OCI-M1 (cell line): ENCODE measurements at places on chromosomes 1 and 21.

DNA sequence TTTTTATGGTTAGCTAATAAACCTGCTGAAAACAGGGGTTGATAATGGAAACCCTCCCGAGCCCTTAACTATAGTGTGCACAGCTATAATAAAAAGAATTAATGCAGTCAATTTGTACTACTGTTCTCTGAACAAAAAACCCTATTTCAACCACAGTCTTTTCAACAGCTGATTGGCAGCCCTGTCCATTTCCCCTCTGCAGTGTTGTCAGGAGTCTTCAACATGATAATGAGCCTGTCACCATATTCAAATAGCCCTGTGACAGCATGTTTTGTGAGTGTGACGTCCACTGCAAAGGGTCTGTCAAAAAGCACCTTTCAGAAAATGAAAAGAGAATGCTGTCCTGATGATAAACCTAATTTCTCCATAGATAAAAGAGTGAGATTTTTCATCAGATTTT is 92.7 kb downstream of the ESRRG start:
- no peak for DNase-seq

DNA sequence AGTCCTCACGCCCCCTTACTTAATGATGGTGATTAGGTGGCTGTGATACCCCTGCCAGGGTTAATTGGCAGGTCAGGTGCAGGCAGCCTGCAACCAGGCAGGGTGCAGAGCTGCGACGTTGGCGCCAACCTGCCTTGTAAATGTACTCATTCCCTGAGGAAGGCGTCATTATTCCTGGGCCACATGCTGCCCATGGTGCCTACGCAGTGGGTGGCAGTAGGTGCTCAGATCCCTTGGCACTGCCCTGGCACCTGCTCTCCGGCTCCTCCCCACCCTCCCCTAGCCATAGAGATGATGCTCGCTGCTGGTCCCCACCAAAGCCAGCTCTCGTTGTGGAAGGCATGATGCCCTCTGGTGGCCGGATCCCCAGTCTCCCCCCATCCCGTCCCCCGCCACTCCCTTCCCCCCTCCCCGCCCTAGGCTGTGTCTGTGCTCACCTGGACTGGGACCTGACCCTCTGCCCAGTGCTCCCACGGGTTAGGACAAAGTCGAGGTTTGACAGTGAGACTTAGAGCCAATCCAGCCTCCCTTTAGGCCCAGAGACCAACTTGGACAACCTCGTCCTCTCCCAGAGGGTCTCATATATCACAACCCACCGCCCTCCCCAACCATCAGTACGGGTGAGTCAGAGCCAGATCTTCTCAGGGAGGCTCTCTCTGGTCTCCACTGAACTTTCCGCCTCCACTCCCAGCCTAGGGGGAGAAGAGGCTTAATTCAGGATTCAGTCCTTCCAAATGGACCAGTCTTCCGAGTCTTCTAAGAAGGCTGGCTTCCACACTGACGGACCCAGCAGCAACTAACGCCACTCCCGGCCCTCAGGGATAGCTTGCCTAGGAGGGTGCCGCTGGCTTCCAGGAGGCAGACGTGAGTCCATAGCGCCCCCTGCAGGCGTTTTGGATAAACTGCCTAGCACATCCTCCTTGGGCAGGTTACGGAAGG is 5.7 kb downstream of the KRTCAP2 start:
- DNase-seq: peak; percentile 95

DNA sequence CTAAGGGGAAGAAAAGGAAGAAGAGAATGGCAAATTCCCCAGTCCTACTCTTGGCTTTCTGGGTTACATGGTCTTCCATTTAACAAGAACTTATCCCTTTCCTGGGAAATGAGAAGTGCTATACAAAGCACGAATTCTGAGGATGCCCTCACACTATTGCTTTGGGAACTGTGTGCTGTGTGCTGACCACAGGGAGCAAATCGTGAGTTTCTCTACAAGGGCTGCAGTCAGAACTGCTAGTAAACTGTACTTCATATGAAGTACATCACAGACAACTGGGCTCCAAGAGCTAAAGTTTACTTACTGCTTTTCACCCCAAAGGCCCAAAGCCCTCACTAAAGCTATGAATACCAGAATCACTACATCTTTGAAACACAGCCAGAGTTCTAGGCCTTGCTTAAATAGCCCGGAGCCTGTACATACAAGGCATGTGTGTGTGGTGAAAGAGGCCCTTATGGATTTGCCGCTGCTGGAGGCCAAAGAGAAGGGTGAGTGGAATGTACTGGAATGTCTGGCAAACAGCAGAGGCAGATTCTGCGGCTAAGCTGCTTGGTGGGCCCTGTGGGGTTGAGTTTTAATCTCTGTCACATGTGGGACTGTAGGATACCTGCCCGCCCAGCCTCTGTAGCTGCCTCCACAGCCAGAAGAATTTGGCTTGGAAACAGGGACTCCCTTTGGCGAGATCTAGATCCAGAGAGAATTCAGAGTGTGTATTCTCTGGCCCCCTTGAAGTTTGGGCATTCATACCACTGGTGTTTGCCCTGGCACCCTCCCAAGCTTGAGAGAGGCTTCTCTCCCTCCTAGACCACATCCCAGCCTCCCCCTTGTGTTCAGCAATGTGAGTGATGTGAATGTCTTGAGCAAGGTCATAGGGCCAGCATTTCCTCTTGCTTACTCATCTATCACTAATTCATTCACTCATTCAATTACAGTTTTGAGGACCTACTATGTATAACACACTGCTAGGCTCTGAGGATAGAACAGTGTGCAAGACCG is 21.9 kb upstream of the TRIM67 start:
- DNase-seq: no peak

GRCh38 chr1:79716447-79716846 is 709.9 kb upstream of the ADGRL4 start:
- DNase-seq: no peak

DNA sequence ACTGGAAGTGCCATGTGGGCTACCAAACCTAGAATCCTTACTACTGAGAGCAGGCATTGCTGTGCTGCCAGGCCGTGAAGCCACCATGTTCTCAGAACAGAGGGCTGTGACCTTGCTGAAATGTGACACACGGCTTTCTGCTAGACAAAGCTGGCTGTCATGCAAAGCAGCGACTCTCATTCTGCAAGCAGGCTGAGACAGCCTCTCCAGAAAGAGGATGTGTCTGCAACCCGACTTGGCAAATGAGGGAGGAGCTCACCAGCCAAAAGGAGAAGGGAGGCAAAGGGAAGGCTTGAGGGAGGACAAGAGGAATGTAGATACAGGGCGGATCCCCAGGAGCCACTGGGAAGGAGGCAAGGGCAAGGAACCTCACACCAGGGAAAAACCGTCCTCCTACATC is 85.7 kb upstream of the KRTAP19-8 start:
- no peak for DNase-seq

DNA sequence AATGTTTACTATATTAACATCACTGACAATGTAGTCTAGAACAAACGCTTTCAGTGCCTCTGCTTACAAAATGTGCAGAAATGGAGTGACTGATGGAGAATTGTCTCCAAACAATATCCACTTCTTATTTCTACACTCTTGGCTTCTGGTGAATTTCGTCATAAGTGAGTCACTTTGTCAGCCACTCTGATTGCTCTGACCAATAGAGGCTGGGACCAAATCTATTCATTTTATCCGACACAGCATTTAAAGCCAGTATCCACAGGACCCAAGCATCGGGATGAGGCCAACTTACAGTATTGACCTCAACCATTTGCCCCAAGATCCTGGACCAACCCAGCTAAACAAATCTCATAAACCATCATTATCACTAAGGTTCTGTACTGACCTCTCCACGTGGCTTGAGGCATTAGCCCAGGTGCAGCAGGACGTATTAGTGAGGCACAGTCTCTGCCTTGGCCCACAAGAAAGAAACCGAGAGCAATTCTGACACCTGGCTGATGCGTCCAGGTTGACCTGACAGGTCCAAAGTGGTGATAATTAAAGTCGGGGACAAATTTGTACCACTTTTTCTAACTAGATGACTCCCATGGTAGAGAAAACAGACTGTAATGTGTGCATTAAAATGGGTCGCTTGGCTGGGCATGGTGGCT is 53.3 kb upstream of the ERO1B start:
- DNase-seq: no peak

DNA sequence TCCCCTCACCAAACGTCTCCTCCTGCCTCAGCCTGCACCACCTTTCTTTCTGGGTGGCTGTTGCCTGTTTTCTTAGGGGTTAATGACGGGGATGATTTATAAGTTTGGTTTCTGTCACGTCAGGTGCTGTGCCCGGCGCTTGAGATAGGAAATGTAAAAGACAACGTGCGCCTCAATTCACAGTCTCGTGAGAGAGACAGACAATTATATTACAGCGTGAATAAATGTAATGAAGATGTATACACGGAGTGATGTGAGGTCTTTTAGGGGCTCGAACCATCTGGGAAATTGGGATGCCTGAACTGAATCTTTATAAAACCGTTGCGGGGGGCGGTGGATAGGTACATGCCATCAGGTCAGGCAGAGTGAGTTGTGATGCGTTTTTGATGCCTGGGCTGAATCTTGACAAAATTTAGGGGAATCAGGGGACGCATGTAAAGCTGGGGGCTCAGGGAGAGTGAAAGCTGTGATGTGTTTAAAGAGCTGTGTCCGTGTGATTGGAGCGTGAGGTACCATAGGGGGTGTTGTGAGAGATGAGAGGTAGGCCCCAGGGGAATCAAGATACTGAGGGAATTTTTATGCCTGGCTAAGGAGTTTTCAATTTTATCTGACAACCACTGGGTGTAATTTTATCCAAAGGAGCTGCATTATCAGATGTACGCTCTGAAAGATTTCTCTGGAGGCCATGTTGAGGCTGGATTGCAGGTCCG is 831 bp downstream of the TIPRL start:
- peak; percentile 68 for DNase-seq

- no peak for DNase-seq
Observed at GRCh38 chr21:24941316-24942185, 665.7 kb downstream of the MRPL39 start.

DNA sequence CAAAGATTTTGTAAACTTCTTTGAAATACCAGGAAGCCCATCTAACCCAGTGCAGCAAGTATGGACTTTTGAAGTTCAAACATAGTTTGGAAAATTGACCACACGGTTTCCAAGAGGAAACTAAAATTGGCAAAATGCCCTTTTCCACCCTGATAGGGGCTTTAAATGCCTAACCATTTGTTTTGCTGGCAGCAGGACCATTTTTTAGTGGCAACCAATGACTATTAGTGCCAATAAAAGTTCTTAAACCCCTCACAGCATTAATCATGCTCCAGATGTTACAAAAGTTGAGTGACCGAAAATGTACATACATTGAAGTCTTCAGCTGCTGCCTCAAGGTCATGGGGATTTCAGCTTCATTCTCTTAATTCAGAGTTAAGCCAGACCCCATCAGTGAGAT is 46.4 kb upstream of the ENAH start:
- DNase-seq: no peak

DNA sequence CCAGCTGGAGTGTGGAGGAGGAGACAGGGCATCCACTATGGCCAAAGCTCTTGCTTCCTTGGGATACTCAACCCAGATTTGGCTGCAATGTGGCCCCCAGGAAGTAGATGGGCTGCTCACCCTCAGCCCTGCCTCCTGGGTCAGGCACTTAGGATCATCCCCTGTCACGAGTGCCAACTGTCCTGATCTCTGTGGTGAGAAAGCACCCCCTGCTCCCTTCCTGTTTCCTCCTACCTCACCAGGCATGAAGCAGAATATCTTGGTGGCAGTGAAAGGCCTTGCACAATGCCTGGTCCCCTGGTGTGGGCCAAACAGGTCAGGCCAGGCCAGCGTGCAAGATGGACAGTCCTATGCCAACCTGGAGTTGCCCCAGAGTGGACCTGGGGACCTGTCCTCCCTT is 211.7 kb downstream of the GRIK3 start:
- no peak for DNase-seq

- no peak for DNase-seq
Observed at GRCh38 chr21:31034378-31034777, 3.9 kb downstream of the KRTAP19-8 start.

- DNase-seq: no peak
Observed at GRCh38 chr1:106937104-106937503, 119.4 kb upstream of the PRMT6 start.

DNA sequence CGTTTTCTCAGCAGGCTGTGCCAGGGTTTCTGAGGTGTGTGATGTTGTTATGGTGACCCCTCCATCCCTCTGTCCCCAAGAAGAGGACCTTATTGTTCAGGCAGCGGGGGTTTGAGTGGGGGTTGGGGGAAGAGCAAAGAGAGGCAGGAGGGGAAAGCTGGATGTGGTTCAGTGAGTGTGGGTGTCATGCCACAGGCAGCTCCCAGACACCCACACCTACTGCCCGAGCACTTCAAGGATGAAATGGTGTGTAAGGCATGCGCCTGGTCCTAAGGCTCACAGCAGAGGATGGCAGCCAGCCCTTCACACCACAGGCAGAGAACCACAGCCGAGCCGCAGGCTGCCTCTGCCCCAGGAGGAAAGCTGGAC is 49.9 kb upstream of the STUM start:
- DNase-seq: no peak

GRCh38 chr1:52296345-52296744 is 69.7 kb downstream of the CC2D1B start:
- peak; percentile 83 for DNase-seq

GRCh38 chr1:159197561-159198557 is 6.8 kb upstream of the ACKR1 start:
- peak; percentile 94 for DNase-seq

DNA sequence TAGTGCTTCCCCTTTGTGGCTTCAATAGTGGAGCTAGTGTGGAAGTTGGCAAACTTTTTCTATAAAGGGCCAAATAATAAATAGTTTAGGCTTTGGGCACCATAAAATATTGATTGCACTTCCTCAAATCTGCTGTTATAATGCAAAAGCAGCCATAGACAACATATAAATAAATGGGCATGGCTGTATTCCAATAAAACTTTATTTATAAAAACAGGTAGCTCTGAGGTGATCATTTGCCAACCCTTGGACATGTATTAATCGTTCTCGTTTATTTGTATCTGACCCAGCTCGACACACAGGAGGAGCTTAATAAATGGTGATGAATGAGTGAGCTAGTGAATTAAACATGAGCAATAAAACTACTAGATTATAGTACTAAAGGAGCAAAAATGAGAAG is 13.3 kb downstream of the KAZN start:
- no peak for DNase-seq

GRCh38 chr1:20212685-20213331 is 26.5 kb upstream of the PLA2G2C start:
- peak; percentile 70 for DNase-seq

DNA sequence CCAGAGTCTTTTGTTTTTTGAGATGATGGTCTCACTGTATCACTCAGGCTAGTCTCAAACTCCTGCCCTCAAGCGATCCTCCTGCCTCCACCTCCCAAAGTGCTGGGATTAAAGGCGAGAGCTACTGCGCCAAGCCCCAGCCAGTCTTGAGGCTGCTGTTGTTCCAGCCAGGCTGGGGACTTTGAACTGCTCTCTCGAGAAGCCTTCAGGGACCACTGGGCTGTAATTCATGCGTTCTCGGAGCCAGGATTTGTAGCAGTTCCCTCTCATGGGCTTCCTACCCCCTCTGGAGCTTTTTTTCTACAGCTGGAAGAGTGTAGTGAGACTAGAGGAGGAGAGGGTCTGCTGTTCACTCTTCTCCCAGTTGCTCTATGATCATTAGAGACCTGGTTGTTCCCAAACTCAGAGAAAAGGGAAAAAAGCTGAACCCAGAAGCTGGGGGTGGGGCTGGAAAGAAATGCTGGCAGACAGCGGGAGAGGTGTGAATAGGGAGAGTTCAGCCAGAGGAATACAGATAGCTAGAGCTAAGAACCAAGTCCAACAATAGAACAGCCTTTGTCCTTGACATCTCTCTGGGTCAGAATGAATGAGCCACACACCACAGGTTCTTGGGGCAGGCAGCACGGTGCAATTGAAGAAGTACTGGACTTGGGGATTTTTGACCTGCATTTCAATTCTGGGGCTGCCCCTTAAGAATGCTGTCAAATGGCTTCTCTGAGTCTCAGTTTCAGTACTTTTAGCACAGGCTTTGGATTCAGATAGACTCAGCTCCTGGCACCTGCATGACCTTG is 13.2 kb upstream of the SLC41A1 start:
- no peak for DNase-seq
